ENCODE measurements at places on chromosomes 7 and 10.

DNA sequence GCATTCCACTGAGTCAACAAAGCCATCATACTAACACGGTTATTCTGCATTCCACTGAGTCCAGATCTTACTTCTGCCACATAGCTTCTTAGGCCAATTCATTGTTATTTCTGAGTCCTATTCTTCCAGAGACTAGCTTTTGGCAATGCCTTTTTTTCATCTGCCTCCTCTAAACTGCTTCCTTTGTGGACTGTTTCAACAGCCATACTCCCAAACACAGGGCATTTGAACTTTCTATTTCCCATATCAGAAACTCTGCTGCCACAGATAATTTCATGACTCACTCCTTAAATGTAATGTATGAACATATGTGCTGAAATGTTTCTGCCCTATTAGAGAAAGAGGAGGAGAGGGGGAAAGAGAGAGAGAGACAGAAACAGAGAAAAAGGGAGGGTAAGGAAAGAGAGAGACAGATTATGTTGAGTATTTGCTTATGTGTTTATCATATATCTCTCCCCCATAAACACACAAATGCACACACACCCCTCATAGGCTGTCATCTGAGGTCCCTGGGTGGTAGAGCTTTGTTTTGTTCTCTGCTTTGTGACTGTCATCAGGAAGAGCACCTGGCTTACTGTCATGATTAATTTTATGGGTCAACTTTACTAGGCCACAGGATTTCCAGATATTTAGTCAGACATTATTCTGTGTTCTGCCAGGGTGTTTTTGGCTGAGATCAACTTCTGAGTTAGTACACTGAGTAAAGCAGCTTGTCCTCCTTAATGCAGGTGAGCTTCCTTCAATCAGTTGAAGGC, 308.0 kb upstream of the KCND2 start:
- no peak for DNase-seq

DNA sequence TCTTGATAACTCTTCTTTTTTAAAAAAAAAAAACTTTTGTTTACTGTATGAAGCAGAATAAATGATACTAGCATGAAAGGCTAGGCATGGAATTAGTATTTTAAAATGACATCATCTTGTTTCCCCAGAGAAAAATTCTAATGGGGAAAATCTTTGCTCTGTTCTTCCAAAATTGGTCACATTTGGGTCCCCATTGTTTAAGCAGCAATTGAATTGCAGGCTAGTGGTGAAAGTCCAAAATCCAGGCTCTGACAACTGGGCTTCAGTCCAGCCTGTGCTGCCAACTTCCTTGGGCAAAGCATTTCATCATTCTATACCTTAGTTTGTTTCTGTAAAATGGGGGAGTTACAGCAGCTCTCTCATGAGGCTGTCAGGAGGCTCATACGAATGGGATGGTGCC, 726.4 kb downstream of the KCNMA1 start:
- DNase-seq, result no peak

DNA sequence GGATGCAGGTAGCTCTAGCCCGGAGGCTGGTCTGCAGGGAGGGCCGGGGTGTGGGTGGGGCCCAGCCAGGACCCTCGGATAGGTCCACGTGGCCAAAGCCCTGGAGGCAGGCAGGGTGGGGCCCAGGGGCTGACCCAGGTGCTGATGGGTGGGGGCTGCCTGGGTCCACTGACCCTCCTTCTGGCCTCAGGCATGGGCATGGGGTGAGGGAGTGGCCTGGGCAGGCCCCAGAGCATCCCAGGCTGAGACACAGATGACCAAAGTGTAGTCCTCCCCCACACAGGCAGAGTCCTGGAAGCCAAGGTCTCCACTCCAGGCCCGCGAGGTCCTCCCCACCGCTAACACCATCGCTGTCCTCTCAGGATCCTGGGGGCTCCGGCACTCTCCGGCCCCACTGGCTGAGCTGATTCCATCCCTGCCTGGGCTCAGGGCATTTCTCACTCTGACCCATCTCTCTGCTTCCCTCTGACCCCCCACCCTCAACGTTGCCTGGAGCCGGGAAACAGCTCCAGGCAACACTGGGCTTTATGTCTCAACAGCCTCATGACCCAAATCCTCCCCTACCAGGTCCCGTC, 20.7 kb upstream of the PPP2R2D start:
- no peak for DNase-seq

- DNase-seq, result no peak
These were observed 924.5 kb upstream of the MBL2 start for GRCh38 chr10:53697038-53697437.

- no peak for DNase-seq
These were observed 6.0 kb upstream of the SLC29A3 start for GRCh38 chr10:71312811-71313789.

- DNase-seq, result no peak
These were observed 47.0 kb upstream of the ELMO1 start for GRCh38 chr7:37495574-37496184.

GRCh38 chr7:262251-262572, 27.8 kb upstream of the FOXL3 start:
- no peak for DNase-seq

GRCh38 chr10:17272648-17273047, 44.6 kb downstream of the VIM start:
- DNase-seq, result no peak

DNA sequence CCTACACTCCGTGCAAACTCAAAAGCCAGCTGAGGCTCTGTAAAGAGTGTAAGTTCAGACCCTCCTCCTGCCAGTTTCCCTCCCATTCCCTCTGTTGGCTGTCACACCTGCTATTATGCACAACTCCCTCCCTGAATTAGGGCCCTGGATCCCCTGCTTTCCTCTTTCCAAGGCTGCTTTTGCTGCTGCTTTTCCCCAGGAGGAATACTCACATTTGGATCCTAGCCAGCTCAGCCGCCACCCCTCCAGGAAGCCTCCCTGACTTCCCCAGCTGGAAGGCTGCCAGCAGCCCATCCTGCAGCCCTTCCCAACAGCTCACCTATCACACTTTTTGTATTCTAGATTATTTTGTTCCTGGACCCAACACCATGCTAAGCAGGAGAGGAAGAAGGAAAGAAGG, 40.9 kb upstream of the WDR11 start:
- no peak for DNase-seq

- DNase-seq, result no peak
These were observed 230.8 kb downstream of the SKAP2 start for GRCh38 chr7:26633557-26633956.

DNA sequence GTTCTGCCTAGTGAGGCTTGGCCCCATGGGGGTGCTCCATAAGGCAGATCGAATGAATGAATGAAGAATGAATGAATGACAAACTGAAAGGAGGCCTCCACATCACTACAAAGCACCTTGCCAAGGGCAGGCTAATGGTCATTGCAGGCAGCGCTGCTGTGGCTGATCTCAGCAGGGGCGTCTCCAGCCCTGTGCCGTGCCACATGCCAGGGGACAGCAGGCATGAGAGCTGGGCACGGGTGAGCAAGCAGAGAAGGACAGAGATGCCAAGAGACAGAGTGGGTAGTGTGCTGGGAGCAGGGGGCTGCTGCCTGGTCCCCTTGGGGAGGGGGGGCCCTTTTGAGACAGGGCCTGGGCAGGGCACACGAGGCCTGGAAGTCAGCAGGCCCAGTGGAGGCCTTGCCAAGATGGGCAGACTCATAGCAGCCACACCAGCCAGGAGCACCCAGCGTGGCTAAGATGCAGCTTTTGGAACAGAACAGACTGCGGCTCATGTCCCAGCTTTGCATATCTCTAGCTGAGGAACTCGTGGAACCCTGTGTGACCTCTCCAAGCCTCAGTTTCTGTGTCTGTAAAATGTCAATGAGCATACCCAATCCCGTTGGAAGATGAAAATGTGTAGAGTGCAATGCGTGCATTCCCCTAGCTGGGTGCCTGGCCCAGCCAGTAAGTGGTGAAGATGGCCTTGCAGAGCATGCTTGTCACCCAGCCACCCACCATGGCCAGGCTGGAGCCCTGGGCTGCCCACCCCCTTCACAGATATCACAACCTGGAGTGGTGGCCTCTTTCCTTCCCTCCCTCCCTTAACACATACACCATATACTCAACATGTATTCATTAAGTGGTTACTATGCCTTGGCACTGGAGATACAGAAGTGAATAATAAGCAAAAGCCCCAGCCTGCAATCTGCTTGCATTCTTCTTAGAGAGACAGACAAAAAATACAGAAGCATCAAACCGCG, 61.1 kb upstream of the LRRC18 start:
- no peak for DNase-seq

GRCh38 chr7:142108728-142109505, 2.6 kb upstream of the MGAM2 start:
- DNase-seq, result no peak

DNA sequence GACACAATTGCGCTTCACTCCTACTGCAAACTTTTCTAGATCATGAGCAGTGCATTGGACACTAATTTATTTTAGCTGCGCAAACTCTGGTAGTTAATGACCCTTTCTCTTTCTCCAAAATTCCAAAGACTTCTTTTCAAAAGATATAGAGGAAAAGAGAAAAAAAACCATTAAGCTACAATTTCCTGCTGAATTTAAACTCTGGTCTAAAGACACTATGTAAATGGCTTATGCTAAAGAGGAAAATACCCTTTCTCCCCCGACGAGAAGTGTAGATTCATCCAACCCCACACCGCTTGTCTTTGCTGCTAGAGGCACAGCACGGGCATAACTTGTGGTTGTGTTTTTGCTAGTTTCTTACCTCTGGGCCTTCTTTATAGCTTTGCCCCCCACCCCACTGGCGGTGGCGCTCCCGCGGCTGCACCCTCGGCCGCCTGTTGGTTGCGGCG, 84.1 kb downstream of the SNX10 start:
- no peak for DNase-seq

DNA sequence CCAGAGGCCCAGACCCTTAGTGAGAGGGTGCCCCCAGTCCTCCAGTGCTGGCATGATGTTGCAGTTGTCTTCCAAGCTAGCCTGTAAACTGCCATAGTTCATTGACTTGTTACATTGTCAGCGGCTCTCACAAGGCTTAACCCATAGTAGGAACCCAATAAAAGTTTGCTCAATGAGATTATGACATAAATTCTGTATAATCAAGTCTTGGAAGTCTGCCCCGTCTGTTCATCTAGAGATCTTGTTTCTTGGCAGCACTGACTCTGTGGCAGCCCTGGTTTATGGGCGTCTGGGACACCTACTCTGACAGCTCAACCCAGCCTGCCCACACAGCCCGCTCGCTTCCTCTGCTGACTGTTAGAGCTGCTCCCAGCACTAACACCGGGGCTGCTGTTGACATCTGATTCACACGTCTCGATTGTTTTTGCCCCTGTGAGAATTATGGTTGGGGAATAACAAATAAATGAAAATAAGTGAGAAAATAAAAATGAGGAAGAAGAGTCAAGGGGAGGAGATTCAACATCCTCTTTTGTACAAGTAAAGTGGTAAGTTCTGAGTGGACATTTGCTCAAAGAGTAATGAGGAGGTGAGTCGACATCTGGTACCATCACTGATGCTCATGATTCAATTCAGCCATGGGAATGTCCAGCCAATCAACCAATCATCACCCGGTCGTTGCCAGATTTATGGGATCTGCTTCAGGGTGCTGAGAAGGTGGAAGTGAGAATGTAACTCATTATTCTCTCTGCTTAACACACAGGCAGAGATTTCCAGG, 160.8 kb downstream of the SPAG6 start:
- DNase-seq, result peak; percentile 37

GRCh38 chr7:154777023-154777422, 225.9 kb downstream of the PAXIP1 start:
- no peak for DNase-seq

DNA sequence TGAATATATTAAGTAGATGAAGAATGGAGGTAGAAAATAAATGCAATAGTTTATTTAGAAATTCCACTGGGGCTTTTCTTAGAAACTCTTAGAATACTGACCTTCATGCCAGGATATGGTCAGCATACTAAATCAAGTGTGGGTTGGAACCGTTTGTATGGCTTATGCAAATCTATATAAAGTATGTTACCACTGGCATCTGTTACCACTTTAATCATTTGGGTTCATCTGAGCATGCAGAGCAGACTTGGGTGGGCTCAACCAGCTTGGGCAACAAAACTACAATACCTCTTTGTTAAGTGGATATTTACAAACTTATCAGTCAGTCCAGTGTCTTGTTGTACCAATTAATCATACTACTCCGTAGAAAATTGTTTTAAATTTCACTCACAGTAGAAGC, 125.8 kb downstream of the CRPPA start:
- no peak for DNase-seq

GRCh38 chr7:126016722-126017121, 1087.1 kb upstream of the POT1 start:
- DNase-seq, result no peak

- no peak for DNase-seq
These were observed 116.4 kb upstream of the NOBOX start for GRCh38 chr7:144519925-144520324.

- DNase-seq, result no peak
These were observed 3.8 kb upstream of the MKI67 start for GRCh38 chr10:128130051-128130450.

GRCh38 chr7:155795951-155796350, 16.3 kb downstream of the SHH start:
- DNase-seq, result no peak

- no peak for DNase-seq
These were observed 145.0 kb downstream of the TCERG1L start for GRCh38 chr10:131166486-131166885.

GRCh38 chr10:78341953-78342614, 308.4 kb downstream of the RPS24 start:
- no peak for DNase-seq

DNA sequence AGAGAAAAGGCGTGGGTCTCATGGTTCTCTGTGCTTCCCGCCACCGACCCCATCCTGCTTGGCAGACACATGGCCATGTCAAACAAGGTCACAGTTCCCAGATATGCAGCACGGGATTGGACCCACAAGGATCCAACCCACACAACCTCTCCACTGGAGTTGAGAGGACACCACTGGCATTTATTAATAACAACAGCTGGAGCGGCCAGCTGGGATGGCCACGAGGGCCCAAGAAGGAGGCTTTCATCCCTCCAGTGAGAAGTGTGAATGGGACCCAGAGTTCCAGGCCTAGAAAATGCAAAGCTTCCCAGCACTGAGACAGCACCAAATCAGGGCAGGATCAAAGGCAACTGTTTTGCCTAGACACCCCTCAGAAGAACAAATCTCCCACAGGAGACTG, 31.5 kb downstream of the FGFR2 start:
- no peak for DNase-seq

DNA sequence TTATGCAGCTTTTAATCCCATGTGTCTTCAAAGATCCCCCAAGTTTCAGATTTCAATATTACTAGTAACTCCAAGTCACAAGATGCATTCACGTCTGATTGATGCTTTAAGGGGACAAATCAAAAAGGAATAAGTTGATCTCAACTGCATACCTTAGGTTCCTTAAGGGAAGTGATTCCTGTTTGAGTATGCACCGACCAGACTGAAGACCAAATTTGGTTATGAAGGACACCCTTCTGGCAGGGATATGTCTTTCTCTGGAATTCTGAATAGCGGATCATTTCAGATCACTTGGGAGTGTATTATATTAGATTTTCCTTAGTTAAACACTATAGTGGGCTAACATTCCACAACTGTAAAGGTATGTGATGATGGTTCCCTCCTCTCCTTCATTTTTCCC, 4.3 kb downstream of the KIF5B start:
- no peak for DNase-seq
